Right hindlimb (tissue), 1 donor: ENCODE measurements at places on chromosomes 3 and 15.

- no peak for DNase-seq
Measured at GRCh38 chr3:152100491-152101132, 168.1 kb upstream of the MBNL1 start.

- DNase-seq, result no peak
Measured at GRCh38 chr3:79542-79941, 117.0 kb upstream of the CHL1 start.

GRCh38 chr3:103818800-103819199 is 1384.0 kb downstream of the ZPLD1 start:
- DNase-seq, result no peak

- no peak for DNase-seq
Measured at GRCh38 chr3:101166150-101166549, 154.2 kb downstream of the IMPG2 start.

DNA sequence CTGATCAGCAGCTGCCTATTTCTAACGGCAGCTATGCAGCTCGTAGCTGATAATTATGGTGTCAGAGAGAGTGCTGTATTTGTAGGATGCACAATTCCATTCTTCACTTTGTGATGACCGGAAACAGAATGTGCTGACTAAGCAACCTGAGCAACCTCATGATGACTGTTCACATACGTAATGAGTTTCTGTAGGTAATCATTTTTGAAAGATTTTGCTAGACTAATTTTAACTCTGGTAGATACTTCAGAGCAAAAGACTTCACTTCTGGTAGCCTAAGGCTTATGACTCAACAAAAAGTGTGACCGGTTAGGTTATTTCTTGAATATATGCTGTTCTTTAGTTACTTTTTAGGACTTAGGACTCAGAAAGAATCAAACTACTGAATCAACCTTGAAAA is 567.7 kb downstream of the NAALADL2 start:
- DNase-seq, result no peak

DNA sequence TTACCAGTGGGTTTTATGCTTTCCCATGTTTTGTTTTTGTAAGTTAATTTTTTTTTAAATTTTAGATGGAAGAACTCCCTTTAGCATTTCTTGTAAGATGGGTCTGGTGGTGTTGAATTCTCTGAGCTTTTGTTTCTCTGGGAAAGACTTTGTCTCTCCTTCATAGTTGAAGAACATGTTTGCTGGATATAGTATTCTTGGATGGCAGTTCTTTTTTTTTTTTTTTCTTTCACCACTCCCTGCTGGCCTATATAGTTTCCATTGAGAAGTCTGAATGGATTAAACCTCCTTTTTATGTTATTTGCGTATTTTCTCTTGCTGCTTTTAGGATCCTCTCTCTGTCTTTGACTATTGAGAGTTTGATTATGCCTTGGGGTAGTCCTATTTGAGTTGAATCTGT is 18.1 kb downstream of the STXBP5L start:
- no peak for DNase-seq

GRCh38 chr3:22175947-22176346 is 424.9 kb upstream of the ZNF385D start:
- DNase-seq, result no peak

- peak; percentile 63 for DNase-seq
Measured at GRCh38 chr3:15797642-15798303, at the start of gene ANKRD28. ANKRD28 (minus strand) TSS chr3:15797979; CDS start chr3:15796521, 1,458 bp downstream.

- no peak for DNase-seq
Measured at GRCh38 chr3:126569390-126569975, 10.8 kb upstream of the C3orf22 start.

DNA sequence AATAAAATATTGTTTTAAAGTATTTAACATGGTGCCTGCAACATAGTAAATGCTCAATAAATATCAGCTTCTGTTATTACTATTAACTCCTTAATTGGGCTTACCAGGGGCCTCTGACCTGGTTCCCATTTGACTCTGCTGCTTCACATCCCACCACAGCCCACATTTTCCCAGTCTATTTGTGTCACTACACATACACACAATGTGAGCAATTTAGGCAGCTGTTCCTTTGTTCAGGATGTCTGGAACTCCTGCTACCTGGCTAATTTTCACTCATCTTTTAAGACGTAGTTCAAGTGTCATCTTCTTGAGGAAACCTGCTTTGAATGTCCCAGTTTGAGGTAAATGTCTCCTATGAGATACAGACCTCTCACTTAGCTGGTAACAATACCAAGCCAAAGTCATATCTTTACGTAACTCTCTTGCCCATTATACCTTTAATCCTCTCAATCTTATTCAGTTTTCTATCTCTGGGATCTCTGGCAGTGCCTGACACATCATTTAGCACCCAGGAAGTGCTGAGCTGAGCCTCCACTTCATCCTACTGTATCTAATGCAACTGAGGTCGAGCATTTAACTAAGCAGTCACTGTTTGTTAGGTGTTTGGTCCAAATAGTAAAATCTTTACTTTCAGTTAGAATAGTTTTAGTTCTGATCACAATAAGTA is 4.4 kb downstream of the TGFBR2 start:
- no peak for DNase-seq

DNA sequence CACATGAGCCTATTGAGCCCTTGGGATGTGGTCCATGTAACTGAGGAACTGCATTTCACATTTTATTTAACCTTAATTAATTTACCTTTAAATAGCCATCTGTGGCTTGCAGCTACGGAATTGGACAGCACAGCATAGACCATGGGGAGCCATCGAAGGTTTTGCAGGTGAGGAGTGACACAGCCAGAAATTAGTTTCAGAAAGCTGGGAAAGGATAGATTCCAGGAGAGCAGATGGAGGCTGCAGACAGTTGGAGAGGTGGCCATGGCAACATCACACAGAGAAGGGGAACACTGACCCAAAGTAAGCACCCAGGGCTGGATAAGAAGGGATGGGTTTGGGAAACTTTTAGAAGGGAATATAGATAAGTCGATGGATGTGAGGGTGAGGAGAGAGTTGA is 100.1 kb upstream of the SLC6A11 start:
- no peak for DNase-seq

DNA sequence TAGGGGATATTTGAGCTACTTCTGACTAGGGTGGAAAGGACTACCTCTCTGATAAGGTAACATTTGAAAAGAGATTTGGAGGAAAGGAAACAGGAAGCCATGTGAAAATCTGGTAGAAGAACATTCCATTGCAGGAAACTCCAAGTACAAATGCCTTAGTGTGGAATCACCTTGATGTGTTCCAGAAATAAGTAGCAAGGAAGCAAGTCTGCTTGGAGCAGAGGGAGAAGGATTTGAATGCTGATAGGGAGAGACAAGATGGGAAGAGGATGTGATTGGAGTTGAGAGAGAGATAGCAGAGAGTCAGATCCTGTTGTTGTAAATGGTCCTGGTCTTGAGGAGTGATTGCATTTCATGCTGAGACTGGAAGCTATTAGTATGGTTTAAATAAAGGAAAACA is 335.1 kb upstream of the DCBLD2 start:
- no peak for DNase-seq

- DNase-seq, result peak; percentile 31
Measured at GRCh38 chr3:175885231-175885766, 1026.2 kb downstream of the NAALADL2 start.

- no peak for DNase-seq
Measured at GRCh38 chr3:9883706-9884554, 3.9 kb upstream of the CIDEC start.

GRCh38 chr3:95334461-95334860 is 1271.6 kb downstream of the NSUN3 start:
- no peak for DNase-seq

- DNase-seq, result no peak
Measured at GRCh38 chr3:141269961-141270360, 38.3 kb downstream of the PXYLP1 start.

- DNase-seq, result no peak
Measured at GRCh38 chr15:48974882-48975281, 11.2 kb upstream of the SHC4 start.
